SK-MEL-5 (cell line): ENCODE measurements at places on chromosomes 7 and 10. TPM values are rescaled to one million over a fixed set of nuclear protein-coding genes. Genes with fewer than 3 reads are reported as not detected.

DNA sequence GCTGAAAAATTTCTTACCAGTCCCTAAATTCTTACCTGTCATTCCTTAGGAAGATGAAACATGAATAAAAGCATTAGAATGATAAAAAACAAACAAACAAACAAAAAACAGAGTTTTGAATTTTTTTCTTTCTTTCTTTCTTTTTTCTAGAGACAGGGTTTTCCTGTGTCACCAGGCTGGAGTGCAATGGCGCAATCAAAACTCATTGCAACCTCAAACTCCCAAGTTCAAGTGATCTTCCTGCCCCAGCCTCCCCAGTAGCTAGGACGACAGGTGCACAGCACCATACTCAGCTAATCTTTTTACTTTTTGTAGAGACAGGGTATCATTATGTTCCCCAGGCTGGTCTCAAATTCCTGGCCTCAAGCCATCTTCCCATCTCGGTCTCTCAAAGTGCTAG lies 26.5 kb downstream of the NT5C2 start:
- no peak for DNase-seq

DNA sequence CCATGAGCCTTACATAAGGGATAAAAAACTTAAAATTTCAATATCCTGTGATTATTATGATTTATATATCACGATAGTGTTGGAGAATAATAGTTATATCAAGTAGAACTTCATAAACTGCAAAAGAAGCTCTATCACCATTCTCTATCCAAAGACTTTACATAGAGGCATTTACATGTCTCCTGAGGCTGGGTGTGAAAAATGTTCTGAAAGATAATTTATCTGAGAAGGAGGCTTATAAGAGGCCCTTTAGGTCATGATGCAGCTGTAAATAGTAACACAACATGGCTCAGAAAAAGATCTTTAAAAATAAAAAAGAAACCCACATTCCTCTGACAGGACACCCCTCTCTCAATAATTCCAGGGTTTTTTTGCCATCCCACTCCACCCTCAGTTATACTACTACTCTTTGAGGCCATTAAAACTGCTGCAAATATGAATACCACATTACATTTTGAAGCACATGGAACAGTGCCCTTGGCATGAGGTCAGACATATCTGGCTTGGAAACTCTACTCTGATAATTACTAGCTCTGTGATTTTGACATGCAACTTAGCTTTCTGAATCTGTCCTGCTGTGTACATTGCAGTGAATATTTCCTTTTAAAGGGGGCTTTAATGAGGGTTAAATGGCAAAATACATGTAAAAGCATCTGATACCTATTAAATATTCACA lies 55.5 kb downstream of the SLC16A12 start:
- DNase-seq = no peak

Gene FGF8
- 0.69 TPM in 1 of 2 replicates, not detected in the other for total RNA-seq

DNA sequence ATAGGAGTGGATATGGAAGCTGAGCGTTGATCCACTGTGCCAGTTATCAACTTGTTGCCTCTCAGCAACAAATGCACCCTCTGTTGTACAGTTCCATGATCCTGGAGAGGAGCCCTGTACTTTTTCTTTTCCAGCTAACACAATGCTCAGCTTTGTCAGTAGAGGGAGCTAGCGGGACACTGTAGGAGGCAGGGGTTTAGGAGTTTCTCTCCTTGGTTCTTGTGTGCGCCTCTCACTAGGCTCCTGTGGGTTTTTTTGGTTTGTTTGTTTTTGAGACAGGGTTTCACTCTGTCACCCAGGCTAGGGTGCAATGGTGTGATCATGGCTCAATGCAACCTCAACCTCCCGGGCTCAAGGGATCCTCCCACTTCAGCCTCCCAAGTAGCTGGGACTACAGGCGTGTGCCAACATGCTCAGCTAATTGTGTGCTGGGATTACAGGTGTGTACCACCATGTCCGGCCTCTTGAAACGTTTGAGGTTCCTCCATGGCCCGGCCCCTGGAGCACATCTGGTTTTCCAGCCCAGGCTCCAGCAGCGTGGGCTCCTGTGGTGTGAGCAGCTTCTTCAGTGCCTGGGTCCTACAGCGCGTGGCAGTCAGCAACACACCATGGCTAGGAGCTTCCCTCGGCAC lies 12.0 kb upstream of the MARVELD1 start:
- DNase-seq = peak; percentile 90

DNA sequence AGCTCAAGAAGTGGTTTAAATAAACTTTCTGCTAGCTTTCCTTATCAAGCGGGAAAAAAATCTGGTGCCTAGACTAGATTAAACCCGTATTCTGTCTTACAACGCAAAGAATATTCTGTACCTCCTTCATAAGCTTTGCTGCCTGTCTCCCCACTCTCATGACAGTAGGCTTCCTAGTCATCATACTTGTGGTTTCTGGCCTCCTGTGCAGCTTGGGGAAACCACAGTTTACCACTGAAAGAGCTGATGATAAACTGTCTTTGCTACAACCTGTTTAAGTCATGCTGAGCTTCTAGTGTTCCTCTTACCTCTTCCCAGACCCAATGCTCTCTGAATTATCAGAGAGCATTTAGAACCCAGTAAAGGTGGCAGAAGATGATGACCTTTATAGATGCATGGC lies 55.0 kb downstream of the PODXL start:
- no peak for DNase-seq
